ENCODE measurements at places on chromosomes 6 and 20.

- DNase-seq = no peak
Measured at GRCh38 chr20:58199469-58199868, 29.0 kb downstream of the ANKRD60 start.

DNA sequence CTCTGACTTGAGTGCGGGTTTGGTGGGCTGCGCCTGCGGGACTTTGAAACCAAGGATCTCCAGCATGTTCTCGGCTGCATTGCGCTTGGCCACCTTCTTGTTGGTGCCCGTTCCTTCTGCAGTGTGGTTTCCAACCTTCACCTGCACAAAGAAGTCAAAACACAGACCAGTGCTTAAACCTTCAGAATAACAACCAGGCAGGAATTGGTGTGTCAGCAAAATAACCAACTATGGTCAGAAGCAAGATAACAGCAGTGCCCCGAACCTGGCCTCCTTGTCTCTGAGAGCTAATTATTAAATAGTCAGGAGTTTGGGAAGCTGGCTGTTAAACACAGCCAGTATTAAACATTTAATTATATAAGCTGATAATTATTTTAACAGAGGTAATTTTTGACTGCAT is 68.1 kb downstream of the STAU1 start:
- no peak for DNase-seq

- DNase-seq = no peak
Measured at GRCh38 chr6:42929821-42930360, 611 bp downstream of the CNPY3 start.

- DNase-seq = peak; percentile 96
Measured at GRCh38 chr6:73394577-73395354, at the start of gene DDX43. Gene DDX43 (plus strand): TSS chr6:73394828. CDS start chr6:73394906, 78 bp downstream.

DNA sequence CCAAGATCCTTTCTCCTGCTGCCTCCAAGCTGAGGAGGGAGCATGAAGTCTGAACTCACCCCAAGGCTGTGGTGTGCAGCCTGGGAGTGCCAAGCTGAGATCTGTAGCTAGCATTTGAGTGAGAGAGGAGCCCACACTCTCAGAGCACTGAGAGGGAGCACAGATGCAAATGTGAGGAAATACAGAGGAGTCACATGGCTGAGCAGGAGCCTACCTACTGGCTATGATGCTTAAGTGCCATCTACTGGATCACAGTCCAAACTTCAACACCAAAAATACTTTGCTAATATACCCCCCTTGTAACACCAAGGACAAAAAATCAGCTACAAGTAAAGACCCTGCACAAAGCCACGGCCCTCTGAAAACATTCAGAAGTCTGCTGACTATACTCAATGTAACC is 94.4 kb upstream of the IMPG1 start:
- no peak for DNase-seq

DNA sequence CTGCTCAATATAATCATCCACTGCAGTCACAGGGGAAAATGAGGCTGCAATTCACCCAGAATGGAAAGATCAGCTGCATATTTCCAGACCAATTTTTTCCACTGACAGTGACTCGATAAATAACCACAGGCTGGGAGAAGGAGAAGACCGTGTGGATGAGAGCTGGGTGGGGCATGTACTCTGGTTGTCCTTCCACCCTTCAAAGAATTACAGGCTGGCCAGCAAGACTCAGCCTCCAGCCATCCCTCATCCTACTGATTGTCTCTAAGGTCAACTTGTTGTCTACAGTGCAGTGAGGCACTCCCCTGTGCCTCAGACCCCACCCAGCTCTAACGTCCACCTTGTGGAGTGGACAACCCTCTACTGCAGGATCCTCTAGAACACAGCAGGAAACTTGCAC is 14.5 kb upstream of the MAS1 start:
- no peak for DNase-seq

- DNase-seq = no peak
Measured at GRCh38 chr6:11460001-11460668, 77.4 kb upstream of the TMEM170B start.

DNA sequence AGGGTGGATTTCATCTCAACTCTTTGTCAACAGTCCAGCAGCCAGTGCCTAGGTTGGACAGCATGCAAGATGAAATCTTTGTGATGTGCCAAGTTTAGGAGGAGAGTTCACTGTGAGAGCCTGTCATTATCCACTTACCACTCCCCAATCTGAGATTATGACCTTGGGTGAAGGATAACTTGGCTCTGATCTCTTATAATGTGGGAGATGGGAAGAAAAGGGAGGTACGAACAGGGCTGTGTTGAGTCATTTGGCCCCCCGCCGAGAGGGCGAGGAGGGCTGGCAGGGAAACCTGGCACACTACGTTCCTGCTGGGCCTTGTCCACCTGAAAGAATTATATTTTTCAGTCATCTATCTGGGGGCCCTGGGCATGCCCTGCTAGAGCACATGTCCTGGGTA is 35.8 kb downstream of the LAMA4 start:
- no peak for DNase-seq

DNA sequence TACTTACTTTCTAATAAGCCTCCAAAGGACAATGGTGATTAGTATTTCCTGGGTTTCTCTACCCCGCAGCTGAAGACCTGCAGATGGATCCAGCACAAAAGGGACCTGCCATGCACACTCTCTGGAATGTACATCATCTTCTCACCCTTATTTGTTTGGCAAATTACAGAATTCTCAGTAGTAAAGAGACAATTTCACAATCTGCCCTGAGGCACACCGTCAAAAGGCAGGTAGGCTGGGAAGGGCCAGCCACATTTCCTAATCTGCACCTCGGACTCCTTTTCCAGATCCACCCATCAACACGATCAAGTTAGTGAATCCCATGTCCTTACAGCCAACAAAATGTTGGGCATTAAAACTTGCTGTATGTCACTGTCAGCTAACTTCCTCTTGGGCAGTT is 4.9 kb downstream of the OVOL2 start:
- DNase-seq = no peak

DNA sequence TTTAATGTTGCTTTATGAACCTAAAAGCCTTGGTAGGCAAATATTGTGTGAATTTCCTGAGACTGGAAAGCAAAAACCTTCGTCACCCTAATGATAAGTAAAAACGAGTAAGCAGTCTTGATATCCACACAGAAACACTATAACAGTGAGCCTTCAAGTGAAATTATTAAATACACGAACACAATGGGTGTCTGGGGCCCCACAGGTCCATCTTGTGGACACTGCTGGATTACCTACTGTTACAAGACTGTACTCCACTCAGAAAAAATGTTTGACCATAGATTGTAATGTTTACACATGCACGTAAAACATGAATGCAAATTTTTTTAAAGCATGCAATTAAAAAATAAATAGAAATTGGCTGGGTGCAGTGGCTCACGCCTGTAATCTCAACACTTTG is 466.9 kb downstream of the CD83 start:
- no peak for DNase-seq

DNA sequence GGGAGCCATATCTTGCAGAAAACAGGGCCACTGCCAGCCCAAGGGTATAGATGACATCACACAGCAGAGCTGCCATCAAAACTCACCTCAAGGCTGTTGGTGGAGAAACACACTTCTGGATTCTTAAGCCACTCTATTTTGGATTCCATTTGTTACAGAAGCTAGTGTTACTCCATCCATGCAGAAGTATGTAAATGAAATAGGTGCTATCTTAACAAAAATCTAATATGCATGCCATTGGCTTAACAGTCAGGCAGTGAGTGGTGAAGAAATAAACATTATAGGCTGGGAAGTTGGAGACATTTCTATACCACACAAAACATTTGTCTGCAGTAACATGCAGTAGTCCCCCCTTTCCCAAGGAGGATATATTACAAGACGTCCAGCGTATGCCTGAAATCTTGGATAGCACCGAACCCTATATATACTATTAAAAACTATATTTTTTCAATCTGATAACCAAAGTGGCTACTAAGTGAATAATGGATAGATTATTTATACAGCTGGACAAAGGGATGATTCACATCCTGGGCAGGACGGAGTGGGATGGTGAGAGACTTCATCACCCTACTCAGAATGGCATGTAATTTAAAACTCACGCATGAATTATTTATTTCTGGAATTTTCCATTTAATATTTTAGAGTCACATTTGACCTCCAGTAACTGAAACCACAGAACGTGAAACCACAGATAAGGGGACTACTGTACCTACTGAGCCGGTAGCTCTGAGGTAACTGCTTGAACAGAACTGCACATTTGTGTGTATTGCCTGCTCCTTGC is 160.0 kb upstream of the PLN start:
- no peak for DNase-seq

GRCh38 chr6:158849899-158850806 is 31.0 kb upstream of the EZR start:
- peak; percentile 78 for DNase-seq

- DNase-seq = peak; percentile 90
Measured at GRCh38 chr20:21583486-21584168, 69.8 kb upstream of the NKX2-2 start.

GRCh38 chr6:114090626-114091025 is 119.7 kb upstream of the HDAC2 start:
- no peak for DNase-seq

DNA sequence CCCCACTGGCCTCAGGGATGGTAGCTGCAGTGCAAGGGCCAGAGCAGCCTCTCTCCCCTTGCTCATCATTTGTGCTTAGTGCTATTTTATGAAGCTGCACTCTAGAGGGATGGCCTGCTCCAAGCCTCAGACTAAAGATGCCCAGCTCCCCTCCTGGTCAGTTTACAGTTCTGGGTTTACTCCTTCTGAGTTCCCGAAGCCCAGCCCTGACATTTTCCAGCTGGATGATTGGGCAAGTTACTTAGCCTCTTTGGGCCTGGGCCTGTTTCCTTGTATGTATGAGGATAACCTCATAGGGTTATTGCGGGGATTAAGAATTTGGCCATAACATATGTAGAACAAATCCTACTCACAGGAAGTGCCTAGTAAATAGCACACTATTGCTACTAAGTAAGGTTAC is 31.8 kb upstream of the EMILIN3 start:
- no peak for DNase-seq

DNA sequence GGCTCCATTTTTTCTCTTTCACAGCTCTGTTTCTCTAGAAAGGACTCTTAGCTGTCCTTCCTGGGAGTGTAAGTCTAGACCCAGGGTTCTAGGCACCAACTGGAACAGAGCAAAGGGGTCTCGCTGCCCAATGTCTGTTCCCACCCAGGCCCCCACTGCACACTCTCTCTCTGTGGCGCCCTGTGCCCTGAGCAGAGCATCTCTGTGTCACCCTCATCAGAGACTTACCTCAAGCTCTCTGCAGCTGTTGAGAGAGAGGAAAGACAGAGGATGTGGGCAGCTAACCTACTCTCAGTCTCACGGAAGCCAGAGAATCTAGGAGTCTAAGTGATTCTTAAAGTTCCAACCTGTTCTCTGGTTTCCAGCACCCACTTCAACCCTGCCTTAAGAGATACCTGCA is 9.5 kb downstream of the NCR2 start:
- no peak for DNase-seq

DNA sequence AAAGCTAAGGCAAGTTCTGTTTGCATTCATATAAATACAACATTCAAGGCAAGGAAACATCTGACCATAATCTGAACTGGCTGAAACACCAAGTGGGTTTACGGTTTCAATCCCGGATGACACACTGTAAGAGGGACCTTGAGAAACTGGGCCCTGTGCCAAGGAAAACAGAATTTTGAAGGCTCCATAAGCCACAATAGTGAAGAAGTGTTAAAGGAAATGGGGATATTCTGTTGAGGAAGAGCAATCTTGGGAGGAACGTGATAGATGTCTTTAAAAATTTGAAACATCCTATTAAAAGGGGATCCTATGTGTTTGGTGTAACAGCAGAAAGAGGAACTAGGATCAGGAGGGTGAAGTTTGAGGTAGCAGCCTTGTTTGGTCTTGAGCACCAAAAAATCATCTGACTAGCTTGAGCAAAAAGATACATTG is 82.4 kb upstream of the TAB2 start:
- no peak for DNase-seq

GRCh38 chr6:36730424-36731380 is 33.1 kb downstream of the RAB44 start:
- DNase-seq = no peak

Measured in NCI-H774 (cell line).